ENCODE measurements at places on chromosomes 16 and 17.

GRCh38 chr16:47774661-47775060 lies 313.5 kb downstream of the PHKB start:
- no peak for DNase-seq

DNA sequence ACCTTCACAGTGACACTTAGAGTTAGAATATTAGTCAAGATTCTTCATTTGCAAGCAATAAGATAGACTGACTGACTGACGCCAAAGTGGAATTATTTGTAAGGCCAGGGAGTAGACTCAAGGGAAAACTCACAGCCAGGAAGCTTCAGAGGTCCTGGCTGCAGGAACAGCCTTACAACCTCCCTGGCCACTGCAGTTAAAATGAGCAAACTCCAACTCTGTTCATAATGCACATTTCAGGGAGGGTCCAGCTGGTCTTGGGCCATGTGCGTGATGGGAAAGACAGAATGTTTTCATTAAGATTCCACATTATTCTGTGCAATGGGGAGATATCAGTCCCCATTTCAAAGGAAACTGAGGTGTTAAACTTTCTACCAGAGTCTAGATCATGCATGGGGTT lies 9.9 kb downstream of the CAPNS2 start:
- DNase-seq, result no peak

DNA sequence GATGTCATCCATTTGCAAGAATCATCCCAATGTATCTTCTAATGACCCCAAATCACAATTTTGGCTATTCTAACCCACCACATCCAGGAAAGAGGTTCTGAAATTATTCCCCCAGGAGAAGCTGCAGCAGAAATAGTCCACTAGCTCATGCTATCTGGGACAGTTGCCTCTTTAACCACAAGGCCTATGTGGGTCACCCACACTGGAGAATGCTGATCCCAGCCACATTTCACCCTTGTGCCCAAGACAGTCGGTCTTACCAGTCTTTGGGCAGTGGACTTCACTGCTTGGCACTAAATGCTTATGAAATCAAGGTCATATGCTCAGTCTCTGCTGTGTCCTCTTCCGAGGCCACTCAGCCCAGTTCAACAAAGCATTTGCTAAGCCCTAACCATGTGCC lies 27.0 kb downstream of the ABCC12 start:
- no peak for DNase-seq

- DNase-seq, result no peak
These were observed 538.7 kb upstream of the HSBP1 start for GRCh38 chr16:83269048-83269447.

DNA sequence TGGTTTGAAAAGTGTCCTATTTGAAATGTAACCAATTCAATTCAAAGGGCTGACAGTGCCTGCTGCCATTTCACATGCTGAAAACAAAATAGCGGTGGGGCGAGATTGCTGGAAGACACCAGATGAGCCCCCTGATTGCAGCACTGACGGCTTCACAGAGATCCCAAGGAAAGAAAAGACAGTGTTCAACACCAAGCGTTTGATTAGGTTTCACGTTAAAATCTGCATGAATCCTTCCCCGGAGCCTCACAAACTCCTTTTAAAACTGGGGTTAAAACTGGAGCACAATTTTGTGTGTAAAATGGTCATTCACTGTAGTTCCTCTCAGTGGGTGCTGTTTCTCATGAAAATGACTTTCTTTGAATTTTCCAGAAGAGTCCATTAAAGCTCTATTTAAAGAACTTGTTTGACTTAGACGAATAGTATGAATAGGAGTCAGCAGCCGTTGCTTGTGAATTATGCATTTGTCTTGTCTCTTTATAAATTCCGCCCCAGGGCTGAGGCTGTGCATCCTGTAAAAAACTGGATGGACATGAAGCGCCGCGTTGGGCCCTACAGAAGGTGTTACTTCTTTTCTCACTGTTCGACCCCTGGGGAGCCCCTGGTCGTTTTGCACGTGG lies 8.8 kb downstream of the MLYCD start:
- no peak for DNase-seq

- no peak for DNase-seq
These were observed 6.0 kb upstream of the TNFRSF13B start for GRCh38 chr17:16977932-16978331.

- no peak for DNase-seq
These were observed 24.0 kb upstream of the GINS2 start for GRCh38 chr16:85712801-85713200.

DNA sequence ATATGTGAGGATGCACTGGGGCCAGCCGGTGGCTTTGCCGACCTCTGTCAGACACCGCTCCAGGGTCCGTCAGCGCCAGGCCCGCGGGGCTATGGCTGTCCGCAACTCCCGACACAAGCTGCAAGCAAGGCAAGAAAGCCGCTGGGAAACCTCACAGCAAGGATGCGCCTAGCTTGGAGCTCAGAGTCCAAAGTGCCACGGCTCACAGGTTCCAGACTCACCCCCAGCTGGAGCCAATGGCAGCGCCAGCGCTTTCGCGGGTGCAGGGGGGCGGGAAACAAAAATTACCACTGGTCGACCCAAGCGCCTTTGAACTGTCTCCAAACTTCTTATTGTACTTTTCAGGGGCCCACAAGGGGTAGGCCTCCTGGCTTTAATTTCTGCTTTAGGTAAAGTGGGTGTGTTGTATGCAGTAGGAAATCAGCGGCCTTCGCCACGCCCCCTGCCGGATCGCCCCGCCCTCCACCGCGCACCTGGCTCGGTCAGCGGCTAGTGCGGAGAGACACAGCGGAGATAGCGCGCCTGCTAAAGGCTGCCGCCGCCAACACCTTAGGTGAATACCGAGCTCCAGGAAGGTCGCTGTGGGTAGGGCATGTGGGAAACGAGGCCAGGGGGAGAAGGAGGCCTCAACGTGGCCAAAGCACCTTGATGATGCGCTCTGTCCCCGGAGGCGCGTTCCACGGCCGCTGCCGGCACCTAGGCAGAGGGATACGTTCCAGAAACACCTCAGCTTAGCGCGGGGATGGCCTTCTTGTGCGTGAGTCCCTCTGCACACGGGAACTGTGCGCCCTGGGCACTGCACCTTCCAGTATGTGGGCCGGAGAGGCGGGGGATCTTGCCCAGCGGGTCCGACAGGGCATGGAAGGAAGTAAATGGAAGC lies 61.0 kb upstream of the RBL2 start:
- DNase-seq, result peak; percentile 75

DNA sequence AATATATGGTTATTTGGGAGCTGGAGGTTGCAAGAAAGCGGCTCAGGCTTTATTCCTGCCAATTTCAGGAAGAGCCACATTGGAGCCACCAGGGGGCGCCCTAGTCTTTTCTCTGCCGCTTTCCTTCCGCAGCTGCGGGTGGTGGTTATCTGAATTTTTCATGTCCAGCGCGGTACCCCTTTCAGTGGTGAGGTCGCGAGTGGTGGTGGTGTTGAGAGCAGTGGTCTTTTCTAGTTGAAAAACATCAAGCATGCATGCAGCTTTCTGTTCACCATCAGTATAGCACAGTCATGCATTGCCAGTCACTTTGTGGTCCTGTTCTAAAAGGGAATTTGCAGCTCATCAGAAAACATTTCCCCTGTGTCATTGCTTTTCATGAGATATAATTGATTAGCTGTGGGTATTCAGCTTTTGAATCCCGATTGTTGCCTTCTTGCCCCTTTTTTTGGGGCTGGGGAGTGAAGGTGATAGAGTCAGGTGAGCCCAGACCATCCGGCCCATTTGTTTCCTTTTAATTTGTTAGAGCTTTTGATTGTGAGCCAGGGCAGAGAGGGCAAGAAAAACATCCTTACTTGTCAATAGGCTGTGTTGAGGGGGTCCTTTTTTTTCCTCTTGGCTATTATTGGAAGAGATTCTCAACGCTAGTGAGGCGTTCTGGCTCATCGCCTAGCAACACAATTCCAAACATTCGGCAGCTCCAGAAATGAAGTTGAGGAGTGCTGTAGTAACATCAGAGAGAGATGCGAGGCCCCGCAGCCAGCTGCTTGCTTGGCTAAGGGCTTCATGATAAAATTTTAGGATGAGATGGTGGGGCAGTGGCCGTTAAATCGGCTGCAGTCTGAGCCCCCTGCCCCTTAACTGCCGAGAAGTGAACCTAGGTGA lies 119.0 kb downstream of the SNX29 start:
- peak; percentile 39 for DNase-seq

DNA sequence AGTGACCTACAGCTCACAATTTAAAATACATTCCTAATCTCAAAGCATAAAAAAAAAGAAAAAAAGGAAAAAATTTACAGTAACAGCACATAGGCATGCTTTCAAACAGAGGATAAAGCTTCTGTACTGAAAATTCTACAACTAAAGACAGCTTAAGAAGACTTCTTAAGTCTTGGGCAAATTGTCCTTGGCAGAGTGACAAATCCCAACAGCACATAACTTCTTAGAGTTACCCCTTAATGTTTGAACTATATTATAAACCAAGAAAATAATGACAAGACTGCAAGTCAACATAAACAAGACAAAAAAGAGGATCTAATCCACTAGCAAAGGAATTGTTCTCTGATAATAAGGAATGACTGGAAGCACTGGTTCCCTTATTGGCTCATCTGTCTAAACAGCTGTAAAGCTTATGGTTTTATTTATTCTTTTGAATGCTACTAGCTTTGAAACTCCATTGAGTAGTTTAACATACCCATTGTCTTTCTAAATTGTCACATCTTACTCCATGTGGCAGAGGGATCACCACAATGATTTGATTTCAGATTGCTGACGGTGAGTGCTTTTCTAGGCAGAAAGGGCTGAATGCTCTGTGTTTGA lies 1576.8 kb upstream of the GOT2 start:
- no peak for DNase-seq

GRCh38 chr17:64424324-64424849 lies 24.5 kb upstream of the MILR1 start:
- DNase-seq, result no peak

GRCh38 chr16:74216319-74216718 lies 80.3 kb upstream of the PSMD7 start:
- no peak for DNase-seq

GRCh38 chr16:64865069-64865696 lies 256.7 kb downstream of the CDH11 start:
- DNase-seq, result no peak

GRCh38 chr17:75652934-75653549 lies 13.9 kb downstream of the RECQL5 start:
- no peak for DNase-seq

DNA sequence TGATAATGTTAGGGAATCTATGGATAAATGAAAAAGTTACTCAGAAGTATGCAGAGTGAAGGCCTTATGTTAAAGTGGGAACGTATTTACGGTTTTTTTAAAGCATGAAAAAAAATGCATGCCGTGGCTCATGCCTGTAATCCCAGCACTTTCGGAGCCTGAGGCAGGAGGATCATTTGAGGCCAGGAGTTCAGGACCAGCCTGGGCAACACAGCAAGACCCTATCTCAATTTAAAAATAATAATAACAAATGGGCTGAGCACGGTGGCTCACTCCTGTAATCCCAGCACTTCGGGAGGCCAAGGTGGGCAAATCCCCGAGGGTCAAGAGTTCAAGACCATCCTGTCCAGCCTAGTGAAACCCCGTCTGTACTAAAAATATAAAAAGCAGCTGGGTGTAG lies 6.0 kb downstream of the POLR2A start:
- DNase-seq, result no peak

GRCh38 chr16:65757064-65757463 lies 609.4 kb upstream of the CDH5 start:
- DNase-seq, result no peak

GRCh38 chr16:89085755-89086154 lies 7.9 kb upstream of the ACSF3 start:
- no peak for DNase-seq

- no peak for DNase-seq
These were observed 15.2 kb downstream of the ANKRD11 start for GRCh38 chr16:89475144-89475543.

DNA sequence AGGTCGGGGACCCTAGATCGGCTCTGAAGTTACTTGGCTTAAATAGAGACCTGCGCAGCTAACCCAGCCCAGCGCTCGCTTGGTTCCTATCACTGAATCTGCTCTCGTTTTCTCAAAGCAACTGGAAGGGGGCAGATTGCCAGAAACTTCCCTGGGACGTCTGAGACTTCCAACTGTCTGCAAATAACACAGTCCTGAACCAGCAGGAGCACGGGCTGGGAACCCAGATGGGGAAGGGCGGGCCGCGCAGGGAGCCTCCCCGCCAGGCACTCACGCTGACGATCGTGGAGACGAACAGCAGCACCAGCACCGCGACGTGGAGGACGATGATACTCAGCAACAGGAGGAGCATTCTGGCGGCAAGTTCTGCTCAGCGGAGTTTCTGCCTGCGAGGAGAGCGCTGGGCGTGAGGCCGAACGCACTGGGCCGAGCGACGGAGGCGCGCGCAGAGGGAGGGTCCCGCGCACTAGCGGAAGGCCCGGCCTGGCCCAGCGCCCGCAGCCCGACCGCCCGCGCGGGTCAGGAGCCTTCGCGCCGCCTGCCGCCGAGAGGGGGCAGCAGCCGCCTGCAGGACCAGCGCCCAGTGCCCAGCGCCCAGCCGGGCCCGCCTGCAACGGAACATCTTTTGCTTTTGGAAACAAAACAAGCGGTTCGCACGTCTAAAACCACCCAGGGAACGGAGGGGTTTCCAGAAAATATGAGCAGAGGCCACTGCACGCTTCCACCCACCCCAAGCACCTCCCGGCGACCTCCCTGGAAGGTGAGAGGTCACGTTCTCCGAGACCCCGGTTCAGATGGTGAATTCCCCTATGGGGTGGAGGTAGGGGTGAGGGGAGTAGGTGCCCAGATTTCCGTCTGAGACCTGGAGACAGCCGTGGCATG lies 4.5 kb downstream of the PMP22 start:
- DNase-seq, result peak; percentile 9

- DNase-seq, result no peak
These were observed 11.6 kb downstream of the COPZ2 start for GRCh38 chr17:48025904-48026501.

DNA sequence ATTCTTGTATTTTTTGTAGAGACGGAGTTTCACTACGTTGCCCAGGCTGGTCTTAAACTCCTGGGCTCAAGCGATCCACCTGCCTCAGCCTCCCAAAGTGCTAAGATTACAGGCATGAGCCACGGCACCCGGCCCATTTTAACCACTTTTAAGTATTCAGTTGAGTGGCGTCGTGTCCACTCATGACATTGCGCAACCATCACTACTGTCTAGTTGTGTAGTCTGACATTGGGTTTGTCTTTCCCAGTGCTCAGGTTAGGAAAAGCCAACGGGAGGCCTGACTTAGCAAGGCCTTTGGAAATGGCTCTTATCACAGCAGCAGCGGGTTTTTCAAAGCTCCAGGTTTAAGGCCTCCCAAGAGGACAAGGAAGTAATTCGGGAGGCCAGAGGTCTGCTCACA lies 58.7 kb downstream of the LITAF start:
- DNase-seq, result no peak

All from activated effector memory CD4-positive, alpha-beta T cell treated with Interleukin-2 at 50 U/mL for 16 hours (primary cell).